K562 (cell line): ENCODE measurements at places on chromosomes 11 and 22. TPM values are rescaled to one million over a fixed set of nuclear protein-coding genes. Genes with fewer than 3 reads are reported as not detected.

Gene MLC1
- polyA plus RNA-seq: 0.38 and 0.91 TPM in 2 replicates

Gene CARD10
- polyA plus RNA-seq: 3.6 and 5.8 TPM in 2 replicates

Gene AMPD3
- polyA plus RNA-seq: 12.8 and 13.4 TPM in 2 replicates

Gene MFNG
- polyA plus RNA-seq: 0.13 and 0.20 TPM in 2 replicates

GRCh38 chr11:74020539-74020938 is 11.7 kb upstream of the UCP3 start:
- DNase-seq: no peak

GRCh38 chr11:47182380-47182779 is 3.9 kb downstream of the PACSIN3 start:
- DNase-seq: no peak
